D721Med (cell line): ENCODE measurements at places on chromosomes 3 and 15.

DNA sequence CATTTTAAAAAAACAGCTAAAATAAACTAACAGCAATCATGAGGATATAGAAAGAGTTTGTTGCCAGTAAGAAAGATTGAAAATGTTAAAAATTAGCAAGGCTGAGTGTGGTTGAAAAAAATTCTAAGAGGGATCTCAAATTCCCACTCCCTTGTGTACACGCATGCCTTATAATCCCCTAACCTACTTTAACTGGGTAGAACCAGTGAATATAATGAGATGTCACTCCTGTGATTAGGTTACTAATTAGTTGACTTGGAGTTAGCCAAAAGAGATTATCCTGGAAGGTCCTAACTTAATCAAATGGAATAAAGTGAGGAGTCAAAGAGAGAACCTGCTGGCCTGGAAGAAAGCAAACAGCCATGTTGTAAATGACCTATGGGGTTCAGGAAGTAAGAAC lies 286.0 kb upstream of the TGFBR2 start:
- no peak for DNase-seq

DNA sequence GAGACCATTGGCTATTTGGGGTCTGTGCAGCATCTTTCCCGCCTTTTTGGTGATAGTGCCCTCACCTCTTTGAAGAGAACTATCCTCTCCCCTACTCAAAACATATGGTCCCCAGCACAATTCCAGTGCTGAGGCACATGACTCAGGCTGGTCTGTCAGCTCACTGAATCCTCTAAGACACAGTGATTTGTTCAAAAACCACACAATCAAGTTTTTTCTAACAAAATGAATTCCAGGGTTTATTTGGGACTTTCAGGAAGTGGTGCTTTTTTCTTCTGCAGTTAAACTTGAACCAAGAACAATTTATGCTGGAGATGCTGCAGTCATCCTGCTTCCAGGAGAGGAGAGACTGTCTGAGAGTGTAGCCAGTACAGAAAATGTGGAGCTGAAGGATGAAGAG lies 142.5 kb upstream of the LMCD1 start:
- DNase-seq = no peak

DNA sequence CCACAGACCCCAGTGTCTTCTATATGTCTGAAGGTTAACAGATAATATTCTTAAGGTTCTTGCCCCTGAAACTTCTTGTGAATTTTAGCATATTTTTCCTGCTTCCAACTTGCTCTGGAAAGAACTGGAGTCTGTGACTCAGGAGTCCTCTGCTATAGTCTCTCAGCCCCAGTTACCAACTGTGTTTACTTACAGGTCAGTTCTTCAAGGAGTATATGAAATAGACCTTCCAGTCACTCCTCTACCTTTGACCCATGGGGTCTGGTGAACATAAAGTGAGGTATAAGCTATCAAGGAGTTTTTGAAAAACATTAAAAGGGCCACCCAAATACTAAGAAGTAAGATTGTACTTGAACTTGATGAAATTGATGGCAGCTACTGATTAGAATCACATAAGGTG lies 139.2 kb upstream of the ROPN1 start:
- no peak for DNase-seq

GRCh38 chr3:1766384-1766783 lies 332.3 kb upstream of the CNTN4 start:
- DNase-seq = no peak

- DNase-seq = no peak
These were observed 33.4 kb downstream of the LRRFIP2 start for GRCh38 chr3:37140899-37141541.

GRCh38 chr15:53448232-53449015 lies 311.0 kb downstream of the WDR72 start:
- DNase-seq = no peak

- DNase-seq = no peak
These were observed 3.6 kb upstream of the TNK2 start for GRCh38 chr3:195911946-195912270.
